Lung (tissue), 17 donors: ENCODE measurements at places on chromosomes 4 and X.

DNA sequence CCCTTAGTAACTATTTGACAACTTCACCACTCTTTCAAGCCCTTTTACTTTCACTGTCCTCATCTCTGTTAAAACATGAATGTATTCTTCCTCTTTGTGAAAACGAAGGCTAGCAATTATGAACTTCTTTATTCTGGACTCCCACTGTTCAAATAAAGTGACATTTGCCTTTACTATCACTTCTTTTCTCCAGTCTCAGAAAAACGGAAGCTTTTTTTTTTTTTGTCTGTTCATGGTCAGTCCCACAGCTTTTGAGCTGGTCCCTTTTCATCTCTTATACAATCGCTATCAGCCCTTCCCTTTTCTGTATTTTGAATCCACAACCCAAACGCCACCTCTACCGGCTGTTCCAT lies 327.7 kb downstream of the DKK2 start:
- DNase-seq, result no peak

DNA sequence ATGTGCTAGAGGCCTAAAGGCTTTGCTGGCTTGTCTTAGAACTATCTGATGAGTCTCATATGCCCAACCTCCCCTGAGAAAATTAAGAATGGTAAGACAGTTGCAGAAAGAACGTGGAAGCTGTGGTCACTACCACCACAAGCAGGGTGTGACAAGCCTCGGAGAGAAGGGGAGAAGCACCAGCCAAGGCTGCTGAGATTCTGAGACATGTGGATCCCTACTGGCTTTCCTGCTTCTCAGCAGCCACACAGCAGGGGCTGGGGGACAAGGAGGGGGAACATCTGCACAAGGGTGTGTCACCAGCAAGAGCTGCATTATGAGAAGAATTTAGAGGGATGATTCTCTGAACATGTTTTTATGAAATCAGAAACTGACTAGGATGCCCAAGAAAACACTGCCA lies 19.4 kb downstream of the TAPT1 start:
- DNase-seq, result no peak

- DNase-seq, result peak; percentile 91
Observed at GRCh38 chr4:48133669-48134068, 381 bp downstream of the TXK start.

- DNase-seq, result no peak
Observed at GRCh38 chr4:24570172-24570571, 14.2 kb downstream of the DHX15 start.

DNA sequence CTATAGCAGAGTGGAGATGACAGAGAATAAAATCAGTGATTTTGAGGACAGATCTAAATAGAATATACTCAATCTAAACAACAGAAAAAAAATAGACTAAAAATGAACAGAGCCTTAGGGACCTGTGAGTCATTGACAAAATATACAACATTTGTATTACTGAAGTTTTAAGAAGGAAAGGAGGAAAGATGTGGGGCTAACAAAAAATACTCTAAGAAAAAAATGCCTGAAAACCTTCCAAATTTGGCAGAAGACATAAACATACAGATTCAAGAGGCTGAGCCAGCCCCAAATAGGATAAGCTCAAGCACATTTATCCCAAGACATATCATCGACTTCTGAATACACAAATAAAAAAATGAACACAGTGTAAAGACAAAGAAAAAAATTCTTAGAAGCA lies 123.6 kb upstream of the INTU start:
- DNase-seq, result no peak

GRCh38 chr4:81196126-81196650 lies 18.8 kb downstream of the PRKG2 start:
- no peak for DNase-seq

- no peak for DNase-seq
Observed at GRCh38 chr4:53553486-53554210, 37.6 kb downstream of the LNX1 start.

- no peak for DNase-seq
Observed at GRCh38 chr4:140054861-140055260, 99.1 kb downstream of the MAML3 start.

DNA sequence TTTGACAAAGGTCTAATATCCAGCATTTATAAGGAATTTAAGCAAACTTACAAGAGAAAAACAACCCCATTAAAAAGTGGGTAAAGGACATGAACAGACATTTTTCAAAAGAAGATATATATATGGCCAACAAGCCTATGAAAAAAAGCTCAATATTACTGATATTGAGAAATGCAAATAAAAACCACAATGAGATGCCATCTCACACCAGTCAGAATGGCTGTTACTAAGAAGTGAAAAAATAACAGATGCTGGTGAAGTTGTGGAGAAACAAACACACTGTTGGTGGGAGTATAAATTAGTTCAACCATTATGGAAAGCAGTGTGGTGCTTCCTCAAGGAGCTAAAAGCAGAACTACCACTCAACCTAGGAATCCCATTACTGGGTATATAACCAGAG lies 91.6 kb upstream of the EFHC2 start:
- no peak for DNase-seq

- DNase-seq, result no peak
Observed at GRCh38 chr4:22115262-22115661, 166.7 kb upstream of the KCNIP4 start.

- DNase-seq, result no peak
Observed at GRCh38 chrX:150813922-150814321, 84.5 kb downstream of the CD99L2 start.

DNA sequence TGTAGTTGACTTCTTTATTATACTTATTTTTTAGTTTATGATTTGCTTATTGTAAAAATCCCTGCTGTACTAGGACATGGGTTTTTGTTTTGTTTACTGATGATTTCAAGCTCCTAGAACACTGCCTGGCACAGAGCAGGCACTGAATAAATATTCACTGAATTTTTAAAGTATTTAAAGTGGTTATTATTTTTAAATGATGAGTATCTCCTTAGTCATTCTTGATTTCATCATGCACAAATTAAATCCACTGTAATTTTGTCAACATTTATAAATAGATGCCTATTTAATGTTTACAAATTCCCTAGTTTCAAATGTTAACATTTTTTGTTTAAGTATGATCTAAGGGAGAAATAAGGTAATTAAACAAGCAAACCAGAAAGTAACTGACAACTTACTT lies 367.9 kb upstream of the SLIT2 start:
- no peak for DNase-seq

DNA sequence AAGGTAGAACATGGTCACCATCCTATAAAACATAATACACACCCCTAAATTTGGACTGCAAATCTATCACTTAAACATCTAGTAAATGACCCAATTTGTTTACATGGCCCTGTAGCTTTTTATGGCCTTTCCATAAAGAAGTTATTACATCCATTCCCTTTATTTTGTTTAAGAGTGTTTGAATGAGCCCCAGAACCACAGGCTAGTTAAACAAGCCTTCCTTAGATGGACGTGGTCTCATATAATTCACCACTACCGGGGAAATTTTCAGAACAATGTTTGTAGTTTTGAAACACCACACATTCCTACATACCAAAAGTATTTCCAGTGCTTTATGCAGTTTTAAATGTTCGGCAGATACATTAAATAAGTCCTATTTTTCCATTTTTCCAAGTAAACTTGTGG lies 12.3 kb downstream of the PDGFC start:
- DNase-seq, result no peak

GRCh38 chr4:127491571-127491970 lies 141.2 kb upstream of the INTU start:
- no peak for DNase-seq

DNA sequence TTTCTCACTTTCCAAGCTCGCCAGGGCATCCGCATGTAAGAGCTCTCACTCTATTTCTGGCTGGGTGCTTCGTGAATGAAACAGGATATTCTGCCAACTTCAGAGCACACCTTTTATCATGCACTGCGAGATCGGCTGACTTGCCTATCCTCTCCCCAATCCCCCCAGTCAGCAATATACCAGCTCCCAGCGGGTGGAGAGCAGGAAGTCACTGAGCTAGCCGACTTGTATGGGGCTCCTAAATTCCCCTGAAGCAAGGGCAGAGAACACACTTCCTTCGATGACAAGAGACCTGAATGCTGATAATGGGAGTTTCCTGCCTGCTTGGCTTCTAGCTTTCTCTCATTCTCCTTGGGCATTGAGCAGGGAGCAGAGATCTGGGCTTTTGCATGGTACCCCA lies 33.8 kb upstream of the MAMLD1 start:
- DNase-seq, result no peak

DNA sequence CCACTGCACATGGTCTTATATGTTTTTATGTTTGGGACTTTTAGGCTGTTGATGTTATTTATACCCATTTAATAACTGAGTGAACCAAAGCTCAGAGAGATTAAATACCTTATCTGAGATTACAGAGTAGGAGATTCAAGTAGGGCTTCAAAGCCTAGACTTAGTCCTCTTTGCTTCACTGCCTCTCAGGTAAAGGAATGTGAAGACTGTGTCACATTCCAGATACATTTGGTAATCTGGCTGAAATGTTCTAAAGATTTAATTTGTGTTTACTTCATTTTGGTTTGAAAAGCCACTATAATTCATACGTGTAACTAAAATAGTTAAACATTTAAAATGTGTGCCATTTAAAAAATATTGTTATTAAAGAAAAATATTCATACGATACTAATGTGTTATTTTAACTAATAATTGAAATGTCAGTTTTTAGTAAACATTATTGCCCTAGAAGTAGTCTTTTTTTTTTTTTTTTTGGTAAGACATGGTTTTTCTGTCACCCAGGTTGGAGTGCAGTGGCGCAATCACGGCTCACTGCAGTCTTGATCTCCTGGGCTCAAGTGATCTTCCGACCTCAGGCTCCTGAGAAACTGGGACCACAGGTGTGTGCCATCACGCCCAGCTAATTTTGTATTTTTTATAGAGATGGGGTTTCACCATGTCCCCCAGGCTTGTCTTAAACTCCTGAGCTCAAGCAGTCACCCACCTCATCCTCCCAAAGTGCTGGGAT lies 54.3 kb downstream of the WWC2 start:
- DNase-seq, result peak; percentile 23

DNA sequence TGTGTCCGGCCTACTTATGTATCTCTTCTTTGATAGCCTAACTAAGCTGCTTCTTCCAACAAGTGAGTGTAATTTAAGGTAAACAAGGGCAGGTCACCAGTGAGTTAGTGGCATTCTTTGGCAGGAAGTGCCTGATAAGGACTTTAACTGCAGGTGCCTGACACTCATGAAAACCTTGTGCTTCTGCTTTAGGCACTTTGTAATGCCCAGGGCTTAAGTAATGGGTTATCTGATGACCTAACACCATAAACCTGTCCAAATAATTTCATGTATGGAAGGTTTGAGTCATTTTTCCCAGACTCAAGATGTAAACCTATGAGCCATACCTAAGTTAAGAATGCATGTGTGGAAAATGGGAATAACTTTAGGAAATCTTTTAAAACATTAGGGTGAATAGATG lies 43.0 kb downstream of the BCOR start:
- no peak for DNase-seq

GRCh38 chrX:121161501-121161933 lies 114.1 kb downstream of the GLUD2 start:
- DNase-seq, result no peak

GRCh38 chrX:109155161-109155560 lies 326.7 kb downstream of the GUCY2F start:
- DNase-seq, result no peak
